Cardiac fibroblast (primary cell): ENCODE measurements at places on chromosomes 13 and 19.

GRCh38 chr13:51997641-51998330, 13.5 kb downstream of the ATP7B start:
- DNase-seq, result no peak

DNA sequence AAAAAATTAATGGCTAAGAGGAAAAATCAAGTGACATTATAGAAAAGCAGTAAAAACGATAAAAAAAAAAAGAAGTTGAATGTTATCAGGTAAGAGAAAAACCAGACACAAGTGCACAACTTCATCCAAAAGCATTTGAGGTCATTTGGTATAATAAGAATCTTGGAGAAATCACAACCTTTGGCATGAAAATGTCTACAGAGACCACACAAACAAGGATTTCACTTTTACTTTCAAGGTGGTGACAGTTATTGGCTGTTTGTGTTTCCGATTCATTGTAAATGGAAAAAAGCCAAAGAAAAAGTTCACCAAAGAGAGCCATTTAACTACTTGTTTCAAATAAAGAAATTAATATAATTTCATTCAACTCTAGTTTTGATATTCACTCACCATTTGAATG, 1193.5 kb downstream of the PCDH9 start:
- no peak for DNase-seq

DNA sequence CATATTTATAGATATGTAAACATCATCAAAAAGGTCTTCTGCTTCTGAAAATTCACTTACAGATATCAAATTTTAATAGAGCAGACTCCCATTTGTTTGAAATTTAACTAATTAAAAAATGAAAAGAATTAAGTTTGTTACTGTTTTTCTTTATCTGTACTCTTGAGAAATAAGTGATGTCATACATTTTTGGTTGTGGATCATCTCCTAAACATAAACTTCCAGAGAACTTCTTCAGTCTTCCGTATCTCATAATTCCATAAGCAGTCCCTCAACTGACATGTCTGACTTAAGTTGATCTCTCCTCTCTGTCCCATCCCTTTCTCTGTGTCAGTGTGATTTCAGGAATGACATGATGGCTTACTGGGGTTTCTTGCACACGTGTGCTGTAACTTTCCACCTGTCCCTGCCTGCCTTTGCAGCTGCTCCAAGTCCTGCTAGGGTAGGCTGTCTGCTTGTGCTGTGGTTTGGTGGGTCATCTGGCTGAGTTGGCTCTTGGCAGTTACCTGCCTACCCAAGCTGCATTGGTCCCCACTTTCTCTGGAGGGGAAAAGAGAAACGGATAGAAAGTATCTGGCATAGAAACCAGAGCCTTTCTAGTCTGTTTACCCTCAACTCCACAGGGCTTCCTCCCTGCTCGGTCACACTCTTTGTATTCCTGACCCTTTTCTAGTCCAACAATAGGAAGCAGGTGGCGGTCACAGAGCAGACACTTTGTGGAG, 127.1 kb downstream of the GGACT start:
- DNase-seq, result no peak

- no peak for DNase-seq
Observed at GRCh38 chr13:95955719-95956118, 97.5 kb downstream of the UGGT2 start.

- no peak for DNase-seq
Observed at GRCh38 chr19:52716522-52716921, 18.3 kb downstream of the ZNF611 start.

GRCh38 chr19:34300962-34301361, 46.6 kb downstream of the GARRE1 start:
- no peak for DNase-seq

DNA sequence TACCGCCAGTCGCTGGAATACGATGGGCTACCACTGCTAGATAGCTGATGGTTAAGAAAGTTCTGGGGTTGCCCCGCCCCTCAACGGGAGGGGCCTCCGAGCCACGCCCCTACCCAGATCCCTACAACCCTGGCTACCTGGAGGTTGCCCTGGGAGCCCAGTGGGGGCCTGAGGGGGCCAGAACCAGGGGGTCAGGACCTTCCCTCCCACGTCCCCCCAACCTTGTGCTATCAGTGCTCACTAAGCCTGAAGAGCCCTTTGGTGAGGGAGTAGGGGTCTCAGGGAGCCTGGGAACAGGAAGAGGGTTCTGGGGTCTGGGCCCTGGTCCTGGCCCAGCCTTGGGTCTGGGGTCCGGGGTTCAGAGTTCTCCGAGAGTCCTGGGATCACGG, 8.9 kb downstream of the OCEL1 start:
- peak; percentile 54 for DNase-seq
